Vagina (tissue), 2 donors: ENCODE measurements at places on chromosomes 7 and 10. TPM values are rescaled to one million over a fixed set of nuclear protein-coding genes. Genes with fewer than 3 reads are reported as not detected.

- DNase-seq: no peak
These were observed 7.6 kb upstream of the SUPV3L1 start for GRCh38 chr10:69172241-69172982.

GRCh38 chr10:104223304-104223703 lies 8.9 kb downstream of the CFAP43 start:
- DNase-seq: no peak

- no peak for DNase-seq
These were observed 386 bp upstream of the AS3MT start for GRCh38 chr10:102868911-102869257.

DNA sequence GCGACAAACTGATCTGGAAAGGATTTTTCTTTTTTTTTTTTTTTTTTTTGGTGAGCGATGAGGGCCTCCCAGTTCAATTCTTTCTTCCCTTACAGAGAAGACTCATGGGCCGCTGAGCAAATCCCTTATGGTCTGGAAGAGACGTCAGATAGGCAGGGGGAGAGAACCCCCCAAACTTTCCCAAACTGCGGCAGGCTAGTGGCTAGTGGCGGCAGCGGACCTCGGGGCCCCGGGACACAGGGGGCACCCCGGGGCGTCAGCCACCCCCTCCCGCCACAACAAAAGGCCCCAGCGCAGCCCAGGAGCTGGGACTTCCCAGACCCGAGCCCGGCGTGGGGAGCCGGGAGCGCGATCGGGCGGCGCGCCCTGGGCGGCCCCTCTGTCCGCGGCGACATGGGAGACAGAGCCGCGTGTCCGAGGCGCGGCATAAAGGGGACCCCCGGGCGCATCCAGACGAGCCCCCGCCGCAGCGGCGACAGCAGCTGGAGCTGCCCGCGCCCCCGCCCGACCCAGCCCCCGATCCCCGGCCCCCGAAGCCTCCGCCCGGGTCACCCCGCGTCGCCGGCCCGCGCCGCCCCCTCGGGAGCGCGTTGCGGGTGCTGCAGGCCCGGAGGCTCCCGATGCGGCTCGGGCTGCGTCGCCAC lies 755 bp downstream of the FAM171A1 start:
- no peak for DNase-seq

Gene CALML5
- 102 TPM for total RNA-seq

Gene PRSS37
- total RNA-seq: not detected

GRCh38 chr7:154638286-154638685 lies 364.6 kb downstream of the PAXIP1 start:
- peak; percentile 37 for DNase-seq

Gene NPFFR1
- total RNA-seq: not detected

DNA sequence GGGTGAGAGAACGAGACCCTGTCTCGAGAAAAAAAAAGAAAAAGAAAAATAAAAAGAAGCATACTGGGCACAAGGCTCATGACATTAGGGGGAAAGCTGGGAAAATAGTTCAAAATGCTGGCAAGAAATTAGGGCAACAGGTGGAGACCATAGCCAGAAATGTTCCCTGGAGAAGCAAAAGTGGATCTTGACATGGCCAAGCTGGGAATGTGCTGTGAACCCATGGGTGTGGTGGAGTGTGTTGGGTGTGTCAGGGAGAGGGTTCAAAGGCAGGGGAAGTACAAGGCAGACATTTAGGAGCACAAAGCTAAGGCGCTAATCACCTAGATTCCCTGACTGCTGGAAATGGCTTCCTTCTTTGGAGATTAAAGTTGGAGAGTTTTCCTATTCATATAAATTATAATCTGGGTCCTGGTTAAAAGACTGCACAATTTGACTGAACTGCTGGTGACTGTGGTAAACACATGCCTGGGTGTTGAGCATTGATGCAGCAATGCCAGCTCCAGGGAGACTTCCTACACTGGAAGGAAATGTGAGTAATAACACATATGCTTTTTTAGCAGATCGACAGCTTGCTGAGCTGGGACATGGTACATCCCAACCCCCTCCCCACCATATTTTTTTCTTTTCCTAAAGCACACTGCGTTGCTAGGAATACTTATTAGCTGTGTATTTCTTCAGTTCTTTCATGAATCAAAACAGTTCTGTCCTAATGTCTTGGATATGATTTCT lies 70.1 kb upstream of the ARHGAP21 start:
- DNase-seq: no peak

DNA sequence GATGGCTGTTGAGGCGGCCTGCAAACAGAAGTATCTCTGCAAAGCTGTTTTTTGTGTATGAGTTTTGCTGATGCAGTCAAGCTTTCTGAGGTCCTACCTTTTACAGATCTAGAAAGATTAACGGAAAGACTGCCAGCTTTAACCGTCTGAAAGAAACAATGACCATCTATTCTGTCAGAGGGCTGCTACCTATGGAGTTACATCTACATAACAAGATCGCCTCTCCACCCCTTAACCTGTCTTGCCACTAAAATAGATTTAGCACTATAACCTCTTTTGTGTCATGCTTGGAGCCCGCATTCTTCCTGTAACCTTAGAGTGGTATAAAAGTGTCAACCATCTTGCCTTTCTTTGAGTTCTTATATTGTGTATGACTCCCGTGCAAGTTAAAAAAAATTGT lies 291.2 kb downstream of the POM121L12 start:
- no peak for DNase-seq

Gene PTF1A
- total RNA-seq: not detected

DNA sequence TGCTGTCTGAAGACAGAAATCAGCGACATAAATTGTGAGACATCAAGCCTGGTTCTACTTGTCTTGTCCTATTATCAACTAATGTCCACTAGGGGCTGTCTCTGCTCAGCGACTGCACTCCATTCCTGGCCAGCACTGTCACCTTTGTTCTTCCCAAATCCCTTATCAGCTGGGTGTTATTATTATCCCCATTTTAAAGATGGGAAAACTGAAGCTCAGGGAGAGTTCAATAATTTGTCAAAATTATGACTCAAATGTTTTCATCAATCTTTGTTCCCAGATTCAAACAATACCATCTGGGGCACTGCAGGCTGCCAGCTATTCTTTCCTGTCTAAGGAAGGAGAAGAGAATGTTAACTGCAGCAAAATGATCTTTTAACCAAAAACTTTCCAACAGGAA lies 431.6 kb upstream of the NFE2L3 start:
- no peak for DNase-seq

DNA sequence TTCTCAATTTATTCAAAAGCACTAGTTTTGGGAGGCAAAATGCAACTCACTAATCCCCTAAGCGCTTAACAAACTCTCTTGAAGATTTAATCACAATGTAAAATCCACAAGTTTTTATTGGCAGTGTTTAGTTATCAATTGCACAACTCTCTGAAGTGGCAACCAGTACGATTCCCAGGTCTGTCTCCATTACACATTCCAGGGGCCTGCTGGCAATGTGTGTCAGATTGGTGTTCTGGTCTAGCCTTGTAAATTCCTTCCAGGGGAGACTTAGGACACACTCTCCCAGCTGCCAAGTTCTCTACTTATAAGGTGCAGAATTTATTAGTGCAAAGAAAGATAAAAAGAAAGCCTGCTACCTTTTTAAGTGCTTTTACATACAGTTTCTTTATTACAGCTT lies 164.7 kb upstream of the HPS1 start:
- DNase-seq: no peak

- DNase-seq: peak; percentile 64
These were observed 106.0 kb downstream of the TCERG1L start for GRCh38 chr10:131205556-131205955.

GRCh38 chr7:103240806-103241205 lies 56.4 kb upstream of the PMPCB start:
- DNase-seq: no peak

Gene AGR3
- total RNA-seq: not detected

DNA sequence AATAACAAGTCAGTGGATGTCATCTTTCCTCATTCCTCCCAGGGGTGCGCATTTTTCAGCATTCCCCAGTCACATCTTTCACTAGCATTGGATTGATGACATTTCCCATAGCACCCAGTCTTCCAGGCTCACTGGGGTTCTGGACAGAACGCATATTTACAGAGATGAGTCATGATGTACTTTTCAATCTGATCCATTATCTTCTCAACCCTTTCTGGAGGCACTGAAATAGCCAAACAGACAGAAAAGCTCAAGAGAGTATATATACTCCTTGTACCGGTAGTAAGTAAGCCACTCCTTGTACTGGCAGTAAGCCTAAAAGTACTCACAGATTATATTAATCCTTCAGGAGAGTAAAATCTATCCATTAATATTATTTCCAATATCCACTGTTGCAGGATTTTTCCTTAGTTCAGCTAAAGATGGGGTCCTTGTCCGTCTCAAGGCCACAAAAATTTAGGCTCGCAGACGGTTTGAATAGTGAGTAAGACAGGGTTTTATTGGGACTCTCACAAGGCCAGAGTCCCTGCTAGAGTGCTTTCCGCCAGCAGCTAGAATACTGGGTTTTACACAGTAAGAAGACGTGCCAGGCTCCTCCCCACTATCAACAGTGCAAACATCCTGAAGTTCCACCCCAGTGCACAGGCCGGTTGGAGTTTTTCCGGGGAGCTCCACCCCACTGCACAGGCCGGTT lies 60.8 kb downstream of the MDH2 start:
- no peak for DNase-seq

Gene IL2RA
- total RNA-seq: not detected

Gene CFAP69
- 2.7 TPM for total RNA-seq

Gene PRPS1L1
- total RNA-seq: not detected

Gene LIPN
- not detected for total RNA-seq

DNA sequence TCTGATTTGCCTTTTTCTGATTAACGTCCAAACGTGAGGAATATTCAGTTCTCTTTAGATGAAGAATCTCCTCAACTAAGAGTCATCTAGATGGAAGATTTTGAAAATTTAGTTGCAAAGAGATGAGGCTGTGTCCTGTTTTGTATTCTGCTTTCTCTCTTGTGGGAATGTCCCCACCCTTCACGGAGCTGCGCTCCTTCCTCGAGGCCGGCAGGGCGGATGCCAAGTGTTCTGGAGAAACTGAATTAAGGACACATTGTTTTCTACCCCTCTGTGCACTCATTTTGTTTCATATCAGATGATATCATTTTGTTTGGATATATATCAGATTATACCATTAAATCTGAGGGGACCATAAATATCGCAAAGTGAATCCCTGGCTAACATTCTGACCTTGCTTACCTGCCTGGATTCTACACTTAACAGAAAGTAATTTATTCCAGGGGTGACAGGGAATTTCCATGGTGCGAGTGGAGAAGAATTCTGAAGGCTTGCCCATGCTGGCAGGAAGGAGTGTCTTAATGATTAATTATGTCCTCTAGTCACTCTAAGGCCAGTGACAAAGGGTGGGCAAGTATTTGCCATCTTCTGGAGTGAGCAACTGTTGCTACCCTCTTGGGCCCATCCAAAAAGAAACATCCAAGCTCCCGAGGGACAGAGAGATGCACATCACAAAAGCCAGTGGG lies 47.9 kb upstream of the IGFBP3 start:
- no peak for DNase-seq

GRCh38 chr10:52391927-52392602 lies 78.0 kb downstream of the DKK1 start:
- no peak for DNase-seq

DNA sequence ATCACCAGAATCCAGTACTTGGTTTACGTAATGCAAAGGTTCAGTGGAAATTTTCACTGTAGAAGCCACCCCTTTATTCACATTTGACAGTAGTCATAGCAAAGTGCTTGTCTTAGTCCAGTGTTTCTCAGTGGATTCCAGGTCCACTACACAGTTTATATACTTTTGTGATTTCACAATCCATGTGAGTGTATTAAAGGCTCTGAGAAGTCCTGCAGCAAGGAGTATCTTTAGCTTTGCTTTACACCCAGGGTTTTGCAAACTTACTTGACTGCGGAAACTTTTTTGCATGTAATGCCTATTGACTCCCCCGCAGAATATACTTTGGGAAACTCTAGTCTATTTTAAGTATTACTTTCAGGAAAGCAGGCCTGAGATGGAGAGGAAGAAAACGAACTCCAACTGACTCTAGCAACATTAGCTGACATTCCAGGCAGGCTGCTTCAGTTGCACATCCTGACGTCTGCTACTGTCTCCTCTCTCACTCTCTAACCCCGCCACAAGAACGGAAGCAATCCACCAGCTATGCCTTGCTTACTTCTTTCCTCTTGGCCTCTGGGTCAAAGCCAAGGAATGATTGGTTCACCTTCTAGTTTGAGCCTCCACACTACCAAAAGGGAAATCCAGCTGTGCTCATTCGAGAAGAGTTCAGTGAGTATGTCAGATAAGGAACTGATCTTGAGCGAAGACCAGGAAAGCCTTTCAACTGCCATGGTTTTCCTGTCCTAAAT lies 6.2 kb downstream of the PLXNA4 start:
- no peak for DNase-seq

Gene VKORC1L1
- total RNA-seq: 15.2 TPM

DNA sequence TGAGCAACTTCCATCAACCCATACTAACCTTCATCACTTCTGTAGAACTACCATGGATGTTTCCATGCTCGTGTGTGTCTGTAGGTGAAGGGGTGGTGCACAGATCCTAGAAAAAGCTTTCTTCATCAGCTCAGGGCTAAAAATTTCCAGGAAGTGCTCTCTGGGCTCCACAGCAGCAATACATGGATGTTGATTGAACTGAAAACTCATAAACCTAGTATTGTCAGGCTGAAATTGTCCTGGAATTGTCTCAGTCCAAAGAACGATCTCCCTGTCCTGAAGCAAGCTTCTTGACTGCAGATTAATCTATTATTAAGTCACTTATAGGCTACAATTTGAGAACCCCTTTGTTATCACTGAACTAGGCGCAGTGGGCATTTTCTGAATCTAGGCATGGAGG lies 39.8 kb downstream of the ENO4 start:
- no peak for DNase-seq

Gene SLC18A3
- total RNA-seq: 0.49 TPM

DNA sequence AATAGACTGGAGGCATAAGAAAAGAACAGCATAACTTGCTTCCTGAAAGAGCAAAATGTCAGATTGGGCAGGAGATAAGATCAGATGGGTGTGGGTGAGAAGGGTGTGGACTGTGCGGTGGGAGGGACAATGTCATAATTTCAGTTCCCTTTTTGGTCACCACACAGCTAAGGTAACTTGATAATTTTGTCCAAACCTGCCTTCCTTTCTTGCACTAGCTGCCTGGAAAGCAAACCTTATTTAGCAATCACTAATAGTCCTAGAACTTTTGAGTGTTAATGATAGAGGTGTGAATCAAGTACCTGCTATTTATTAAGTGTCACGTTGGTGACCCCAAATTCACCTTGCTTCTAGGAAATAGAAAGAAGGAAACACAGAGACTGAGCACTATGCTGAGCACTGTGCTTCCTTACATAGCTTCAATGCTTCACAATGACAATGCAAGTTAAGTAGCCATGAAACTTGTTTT lies 72.4 kb upstream of the SP4 start:
- DNase-seq: no peak

DNA sequence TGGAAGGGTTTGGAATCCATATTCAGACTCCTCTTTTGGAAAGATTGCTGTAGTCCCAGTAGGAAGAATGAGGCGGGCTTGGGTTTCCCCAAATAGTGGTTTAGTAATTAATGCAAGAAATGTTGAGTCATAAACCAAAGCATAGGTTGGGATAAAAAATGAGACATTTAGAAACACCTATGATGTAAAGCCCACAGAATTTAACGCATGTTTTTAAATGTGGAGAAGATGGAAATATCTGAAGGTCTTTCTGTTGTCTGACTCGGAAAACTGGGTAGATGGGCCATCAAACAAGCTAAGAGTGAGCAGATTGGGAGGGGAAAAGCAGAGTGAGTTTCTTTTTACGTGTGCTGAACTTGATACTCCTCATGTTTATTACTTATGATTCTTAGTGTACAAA lies 62.2 kb downstream of the LANCL2 start:
- DNase-seq: no peak
